ENCODE measurements at places on chromosomes 7 and 10.

GRCh38 chr10:49274886-49275285, 24.1 kb upstream of the C10orf71 start:
- no peak for DNase-seq

DNA sequence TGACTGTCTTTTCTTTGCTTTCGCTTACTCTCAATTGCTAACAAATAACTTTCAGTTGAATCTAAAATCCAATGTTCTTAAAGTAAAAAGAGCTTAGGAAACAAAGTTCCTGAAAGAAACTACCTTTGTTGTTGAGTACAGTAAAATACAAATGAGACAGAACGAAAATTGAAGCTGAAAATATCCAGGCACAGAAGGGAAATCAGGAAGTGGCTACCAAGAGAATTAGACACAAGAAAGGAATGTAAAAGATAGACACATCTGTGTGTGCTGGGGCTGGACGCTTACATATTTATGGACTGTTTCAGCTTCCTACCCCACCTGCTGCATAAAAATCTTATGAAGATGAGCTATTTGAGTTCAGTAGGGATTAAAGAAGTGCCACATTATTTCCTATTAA, 161.7 kb upstream of the PLXDC2 start:
- no peak for DNase-seq

GRCh38 chr7:36526863-36527548, 137.3 kb downstream of the ANLN start:
- DNase-seq: peak; percentile 42

DNA sequence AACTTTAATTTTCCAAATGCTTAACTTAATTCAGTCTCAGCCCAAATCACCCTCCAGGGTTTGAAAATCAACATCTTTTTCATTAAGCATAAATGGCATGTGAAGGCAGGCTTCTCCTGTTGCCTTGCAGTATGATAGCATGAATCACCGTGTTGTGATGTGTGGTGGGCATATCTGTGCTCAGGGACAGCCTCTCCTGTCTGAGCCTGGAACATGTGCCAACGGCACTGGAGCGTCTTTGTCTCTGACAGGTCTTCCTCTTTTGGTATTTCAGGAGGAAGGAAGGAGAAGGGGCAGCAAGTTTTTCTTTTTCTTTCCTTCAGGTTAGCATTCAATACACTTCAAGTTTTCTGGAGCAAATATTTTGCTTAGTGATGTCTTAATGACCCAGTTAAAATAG, 57.6 kb downstream of the LRGUK start:
- DNase-seq: no peak

- no peak for DNase-seq
These were observed 201.1 kb upstream of the HDAC9 start for GRCh38 chr7:18294411-18294810.

DNA sequence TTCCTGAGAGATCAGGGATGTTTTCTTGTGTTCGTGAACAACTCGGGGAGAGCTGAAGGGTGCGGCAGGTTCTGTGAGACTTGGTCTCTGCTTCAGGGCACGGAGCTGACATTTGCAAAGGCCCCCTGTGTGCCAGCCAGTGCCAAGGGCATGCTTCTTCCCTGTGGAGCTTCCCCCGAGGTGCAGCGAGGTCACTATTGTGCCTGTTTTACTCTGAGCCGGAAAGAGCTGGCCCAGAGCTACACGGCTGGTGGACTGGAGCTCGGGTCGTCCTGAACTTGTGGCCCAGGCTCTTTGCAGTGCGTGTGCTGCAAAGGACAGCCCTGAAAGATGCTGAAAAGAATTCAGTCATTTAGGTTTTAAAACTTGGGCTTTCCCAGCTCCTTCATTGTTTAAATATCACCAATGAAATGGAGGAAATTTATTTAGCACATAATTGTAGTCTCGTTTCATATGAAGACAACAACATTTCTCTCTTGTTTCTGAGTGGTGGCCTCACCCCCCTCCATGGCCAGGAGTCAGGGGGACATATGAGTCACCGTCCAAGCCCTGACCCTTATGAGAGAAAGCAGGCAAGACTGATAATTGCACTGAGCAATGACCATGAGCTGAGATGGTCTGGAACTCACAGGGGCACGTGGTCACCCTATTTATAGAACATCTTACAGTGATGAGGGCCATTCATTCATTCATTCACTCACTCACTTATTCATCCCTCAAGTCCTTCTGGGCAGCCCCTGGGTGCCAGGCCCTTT, 102.6 kb downstream of the PTPRE start:
- no peak for DNase-seq

DNA sequence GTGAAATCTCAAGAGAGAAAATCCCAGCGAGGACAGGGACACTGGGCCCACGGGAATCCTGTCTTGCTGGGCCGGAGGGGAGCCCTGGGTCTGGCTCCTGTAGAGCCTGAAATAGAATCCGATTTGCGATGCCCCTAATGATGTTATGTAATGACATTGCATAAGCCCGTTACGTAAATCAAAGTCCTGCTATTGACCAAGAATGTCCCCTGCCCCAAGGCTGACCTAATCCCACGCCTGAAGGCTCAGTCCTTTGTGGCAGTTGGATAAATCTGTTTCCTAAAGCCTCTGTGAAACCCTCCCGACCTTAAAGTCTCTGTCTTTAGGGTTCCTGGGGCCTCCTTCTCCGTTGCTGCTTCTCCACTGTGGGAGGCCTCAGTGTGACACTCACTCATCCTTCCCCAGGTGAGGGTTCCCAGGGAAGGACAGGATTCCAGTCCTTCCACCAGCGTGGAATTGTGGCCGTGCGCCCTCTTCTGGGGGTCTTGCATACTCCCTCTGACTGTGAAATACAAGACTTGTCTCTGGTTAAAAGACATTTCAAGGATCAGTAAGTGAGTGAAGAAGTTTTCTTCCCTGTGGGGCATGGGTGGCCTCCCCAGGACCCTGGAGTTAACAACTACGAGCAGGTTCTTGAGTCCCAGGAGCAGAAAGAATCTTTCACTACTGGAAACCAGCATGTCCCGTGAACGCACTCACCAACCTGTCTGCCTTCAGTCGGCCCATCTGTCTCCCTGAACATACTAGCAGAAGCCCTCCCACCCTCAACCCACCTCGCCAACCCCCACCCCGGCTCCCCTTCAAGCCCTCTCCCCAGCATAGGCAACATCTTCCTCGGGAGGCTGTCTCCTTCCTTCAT, 19.8 kb downstream of the ZNF467 start:
- DNase-seq: peak; percentile 57

- peak; percentile 8 for DNase-seq
These were observed 35.9 kb upstream of the SFTPD start for GRCh38 chr10:79984851-79985250.

DNA sequence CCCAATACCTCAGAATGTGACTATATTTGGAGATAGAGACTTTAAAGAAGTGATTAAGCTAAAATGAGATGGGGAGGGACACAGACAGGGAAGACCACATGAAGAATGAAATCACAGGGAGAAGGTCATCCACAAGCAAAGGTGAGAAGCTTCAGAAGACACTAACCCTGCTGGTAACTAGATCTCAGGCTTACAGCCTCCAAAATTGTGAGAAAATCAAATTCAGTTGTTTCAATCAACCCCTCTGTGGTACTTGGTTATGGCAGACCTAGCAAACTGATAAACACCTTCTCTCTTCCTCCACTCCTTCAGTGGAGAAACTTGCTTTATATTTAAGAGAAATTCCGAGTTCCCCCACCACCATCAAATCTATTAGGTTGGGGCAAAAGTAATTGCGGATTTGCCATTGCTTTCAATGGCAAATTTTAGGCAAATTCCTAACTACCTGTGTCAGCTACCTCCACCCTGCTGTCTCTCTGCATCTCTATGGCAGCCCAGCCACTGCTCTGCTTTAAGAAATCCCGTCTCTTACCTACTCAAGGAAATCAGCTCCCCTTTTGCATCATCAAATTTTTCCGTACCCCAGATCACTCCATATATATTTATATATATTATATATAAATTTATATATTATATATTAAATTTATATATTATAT, 38.2 kb downstream of the SEMA3E start:
- DNase-seq: no peak
